Stimulated activated CD8-positive, alpha-beta memory T cell treated with anti-CD3 and anti-CD28 coated beads, Interleukin-7, amount 100 ng/mL, for 1 hour (primary cell): ENCODE measurements at places on chromosomes 4 and X.

DNA sequence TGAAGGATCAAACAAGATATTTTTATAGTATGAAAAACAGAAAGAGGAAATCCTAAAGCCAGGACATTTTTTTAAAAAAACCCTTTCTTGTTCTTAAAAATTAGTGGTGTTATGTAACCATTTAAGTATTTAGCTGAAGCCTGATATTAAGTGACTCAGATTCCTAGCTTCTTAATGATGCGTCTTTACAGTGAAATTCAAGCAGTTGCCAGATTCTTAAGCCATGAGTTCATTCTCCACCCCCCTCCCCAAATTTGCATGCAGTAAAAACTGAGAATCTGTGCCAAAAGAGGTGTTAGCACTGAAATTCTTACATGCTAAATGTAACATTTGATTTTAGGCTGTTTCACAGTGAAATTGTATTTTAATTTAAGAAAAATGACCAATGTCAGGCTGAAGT, 180.8 kb downstream of the RAPGEF2 start:
- no peak for DNase-seq

DNA sequence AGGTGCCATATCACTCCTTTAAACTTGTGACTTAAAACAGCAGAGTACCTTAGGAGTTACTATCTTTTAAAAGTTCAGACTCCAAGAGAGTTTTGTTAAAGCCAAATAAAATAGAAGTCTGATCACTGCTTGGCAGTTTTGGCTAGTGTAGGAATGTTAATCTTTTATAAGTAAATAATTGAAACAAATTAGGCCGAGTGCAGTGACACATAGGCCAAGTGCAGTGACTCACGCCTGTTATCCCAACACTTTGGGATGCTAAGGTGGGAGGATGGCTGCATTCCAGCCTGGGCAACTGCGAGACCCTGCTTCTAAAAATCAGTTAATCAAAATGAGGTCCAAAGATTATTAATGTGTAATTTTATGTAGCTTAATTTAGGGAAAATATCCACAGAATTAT, 37.2 kb downstream of the WDR44 start:
- DNase-seq: no peak

- no peak for DNase-seq
Measured at GRCh38 chrX:38803243-38803587, 2.0 kb downstream of the MID1IP1 start.

- no peak for DNase-seq
Measured at GRCh38 chr4:164484551-164484950, 269.4 kb upstream of the SMIM31 start.

DNA sequence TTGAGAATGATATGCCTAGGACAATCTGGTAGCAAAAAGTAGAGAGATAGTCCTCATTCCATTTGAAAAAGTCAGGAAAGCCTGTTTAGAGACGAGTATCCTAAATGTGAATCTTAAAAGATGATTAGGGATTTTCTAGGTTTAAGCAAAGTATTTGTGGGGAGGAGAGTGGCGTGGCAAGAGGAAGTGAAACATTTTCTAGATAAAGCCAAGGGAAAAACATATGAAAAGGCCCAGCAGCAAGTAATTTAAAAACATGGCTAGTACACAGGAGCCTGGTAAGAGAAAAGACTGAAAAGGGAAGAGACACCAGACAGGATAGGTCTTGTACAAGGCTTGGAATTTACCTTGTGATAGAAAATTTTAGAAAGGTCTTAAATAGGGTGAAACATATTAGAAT, 45.9 kb downstream of the CORIN start:
- DNase-seq: no peak

GRCh38 chr4:44632089-44632488, 19.3 kb downstream of the YIPF7 start:
- no peak for DNase-seq

GRCh38 chrX:119459181-119459580, 9.1 kb upstream of the SLC25A5 start:
- DNase-seq: no peak

GRCh38 chrX:139725720-139726119, 17.8 kb upstream of the MCF2 start:
- no peak for DNase-seq

DNA sequence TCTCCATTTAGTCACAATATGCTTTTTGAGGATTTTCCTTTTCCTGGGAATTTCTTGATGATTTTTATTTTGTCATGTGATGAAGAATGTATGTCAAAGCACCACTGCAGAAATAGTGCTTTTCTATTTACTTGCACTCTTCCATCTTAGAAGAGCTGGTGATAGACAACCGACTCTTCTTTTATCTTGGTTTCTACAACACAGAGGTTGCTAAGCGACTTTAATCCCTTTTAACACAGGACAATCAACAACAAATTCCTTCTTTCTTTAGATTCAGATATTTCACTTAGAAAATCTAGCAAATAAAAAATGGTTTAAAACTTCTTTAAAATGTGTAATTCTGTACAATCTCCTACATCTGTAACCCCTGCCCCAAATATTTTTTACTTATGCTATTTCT, 34.6 kb downstream of the TET2 start:
- DNase-seq: no peak

- DNase-seq: no peak
Measured at GRCh38 chr4:113339430-113339813, 290.0 kb downstream of the ANK2 start.

- no peak for DNase-seq
Measured at GRCh38 chrX:41121766-41122165, 36.5 kb downstream of the USP9X start.

- no peak for DNase-seq
Measured at GRCh38 chr4:141254326-141254725, 33.6 kb downstream of the ZNF330 start.

- no peak for DNase-seq
Measured at GRCh38 chr4:150240011-150240410, 161.8 kb downstream of the DCLK2 start.

DNA sequence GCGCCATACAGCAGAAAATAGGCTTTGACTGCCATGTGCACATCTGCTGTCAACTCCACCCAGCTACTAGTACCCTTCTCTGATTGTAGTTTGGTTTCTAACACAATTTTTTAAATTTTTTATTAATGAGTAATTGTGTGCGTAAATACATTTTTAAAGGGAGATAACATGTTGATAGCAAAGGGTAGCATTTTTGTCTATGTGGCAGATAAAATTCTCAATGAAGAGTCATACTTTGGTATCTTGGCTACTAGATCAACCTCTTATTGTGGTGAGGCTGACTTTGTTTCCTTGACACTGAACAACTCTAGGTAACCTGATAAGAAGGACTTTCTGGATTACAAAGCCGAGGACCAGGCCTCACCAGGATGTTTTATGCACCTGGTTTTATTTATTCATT, 9.5 kb downstream of the ADH4 start:
- DNase-seq: no peak

GRCh38 chr4:89364541-89364940, 56.9 kb upstream of the GPRIN3 start:
- DNase-seq: no peak

- DNase-seq: no peak
Measured at GRCh38 chrX:11097933-11098332, 13.2 kb upstream of the HCCS start.

DNA sequence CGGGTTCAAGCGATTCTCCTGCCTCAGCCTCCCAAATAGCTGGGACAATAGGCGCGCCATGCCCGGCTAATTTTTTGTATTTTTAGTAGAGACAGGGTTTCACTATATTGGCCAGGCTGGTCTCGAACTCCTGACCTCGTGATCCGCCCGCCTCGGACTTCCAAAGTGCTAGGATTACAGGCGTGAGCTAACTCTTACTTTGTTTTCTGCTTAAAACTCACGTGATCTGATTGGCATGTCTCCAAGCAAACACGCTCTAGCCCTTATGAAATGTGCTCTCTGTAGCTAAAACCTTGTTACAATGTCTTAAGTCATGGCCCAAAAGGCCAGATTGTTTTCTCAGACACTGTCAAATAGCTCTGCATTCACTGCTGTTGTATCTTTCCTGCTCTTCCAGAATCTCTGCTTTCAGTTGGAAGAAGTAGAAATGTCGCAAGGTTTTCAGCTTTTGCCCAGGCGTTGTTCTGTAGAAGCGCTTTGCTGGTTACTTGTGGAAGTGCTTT, 39.7 kb upstream of the OGT start:
- no peak for DNase-seq

DNA sequence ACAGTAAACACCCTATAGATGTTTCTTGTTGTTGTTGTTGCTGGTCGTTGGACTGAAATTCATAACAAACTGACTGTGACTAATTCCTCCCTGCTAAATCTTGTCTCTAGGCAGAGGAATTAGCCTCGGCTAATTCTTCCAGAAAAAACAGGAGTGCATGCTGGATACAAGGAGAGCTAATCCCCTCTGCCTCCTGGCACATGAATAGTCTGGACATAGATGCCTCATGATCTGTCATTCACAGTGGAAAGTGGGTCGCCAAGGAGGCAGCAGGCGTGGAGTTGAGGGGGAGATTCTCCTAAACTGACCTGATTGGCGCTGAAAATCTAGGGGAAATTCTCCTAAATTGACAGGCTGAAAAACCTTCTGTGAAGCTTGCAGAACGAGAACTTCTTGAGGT, 220.1 kb downstream of the DCTD start:
- DNase-seq: no peak

- DNase-seq: no peak
Measured at GRCh38 chr4:67714248-67714583, 13.3 kb upstream of the UBA6 start.

- DNase-seq: no peak
Measured at GRCh38 chr4:56671860-56672259, 9.2 kb downstream of the HOPX start.

DNA sequence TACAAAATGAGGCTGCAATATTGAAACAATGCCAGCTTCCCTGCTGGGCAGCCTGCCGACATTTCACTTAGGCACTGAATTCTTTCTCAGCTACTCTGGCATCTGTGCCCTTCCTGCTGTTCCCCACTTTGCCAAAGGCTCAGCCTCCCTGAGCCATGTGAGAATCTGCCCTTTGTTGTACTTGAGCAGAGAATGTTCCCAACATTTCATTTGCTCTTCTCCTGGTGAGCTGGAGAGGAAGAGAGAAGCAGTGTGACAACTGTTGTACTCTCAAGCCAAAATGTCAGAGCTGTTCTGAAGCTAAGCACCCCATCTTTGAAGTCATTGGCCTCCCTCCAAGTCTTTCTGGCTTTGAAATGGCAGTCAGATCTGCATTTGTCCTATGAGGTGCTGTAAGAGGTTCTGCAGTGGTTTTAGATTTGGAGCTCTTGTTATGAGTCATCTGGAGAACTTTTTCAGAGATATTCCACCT, 32.5 kb downstream of the LANCL3 start:
- no peak for DNase-seq

DNA sequence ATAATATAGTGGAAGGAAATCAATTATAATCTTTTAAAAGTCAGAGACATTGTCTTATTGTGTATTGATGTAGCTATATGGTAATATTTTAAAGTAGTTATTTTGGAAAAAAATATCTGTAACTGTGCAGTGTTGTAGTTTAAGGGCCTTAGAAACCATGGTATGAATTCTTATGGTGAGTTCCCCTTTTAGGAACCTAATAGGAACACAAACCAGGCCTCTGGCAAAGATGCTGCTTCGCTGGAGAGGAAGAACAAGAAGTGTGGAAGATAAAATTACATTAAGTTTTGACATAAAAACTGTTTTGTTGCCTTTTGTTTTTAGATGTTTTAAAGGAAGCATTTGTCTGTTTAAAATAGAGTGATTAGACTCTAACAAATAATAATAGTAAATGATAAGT, 10.9 kb upstream of the TMPRSS11D start:
- no peak for DNase-seq

DNA sequence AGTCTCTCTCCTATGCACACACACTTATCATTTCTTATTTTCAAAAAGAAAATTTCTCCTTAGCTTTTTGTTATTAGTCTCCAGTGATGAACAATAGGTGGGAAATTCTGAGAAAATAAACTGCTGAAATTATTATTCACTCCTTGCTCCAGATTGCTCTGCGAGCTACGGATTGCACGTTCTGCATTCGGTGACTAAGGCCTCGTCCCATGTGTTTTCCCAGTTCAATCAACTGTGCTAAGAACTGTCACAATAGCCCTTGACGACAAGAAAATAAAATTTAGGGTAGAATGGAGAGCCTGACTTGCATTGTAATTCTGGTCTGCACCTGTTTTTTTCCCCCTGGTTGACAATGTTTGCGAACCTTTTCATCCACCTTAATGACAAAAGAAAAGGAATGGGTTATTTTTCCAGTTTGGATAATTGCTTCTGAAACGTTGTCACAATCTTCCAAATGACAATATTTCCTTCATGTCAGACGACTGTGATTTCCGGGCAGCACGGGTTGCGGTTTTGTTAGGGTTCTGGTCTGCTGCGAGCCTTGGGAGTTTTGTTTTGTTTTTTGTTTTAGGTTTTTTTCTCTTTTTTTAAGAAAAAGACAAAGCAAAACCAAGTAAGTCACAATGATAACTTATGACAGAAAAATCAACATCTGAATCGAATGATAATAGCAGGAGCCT, 124.5 kb upstream of the NOCT start:
- no peak for DNase-seq

DNA sequence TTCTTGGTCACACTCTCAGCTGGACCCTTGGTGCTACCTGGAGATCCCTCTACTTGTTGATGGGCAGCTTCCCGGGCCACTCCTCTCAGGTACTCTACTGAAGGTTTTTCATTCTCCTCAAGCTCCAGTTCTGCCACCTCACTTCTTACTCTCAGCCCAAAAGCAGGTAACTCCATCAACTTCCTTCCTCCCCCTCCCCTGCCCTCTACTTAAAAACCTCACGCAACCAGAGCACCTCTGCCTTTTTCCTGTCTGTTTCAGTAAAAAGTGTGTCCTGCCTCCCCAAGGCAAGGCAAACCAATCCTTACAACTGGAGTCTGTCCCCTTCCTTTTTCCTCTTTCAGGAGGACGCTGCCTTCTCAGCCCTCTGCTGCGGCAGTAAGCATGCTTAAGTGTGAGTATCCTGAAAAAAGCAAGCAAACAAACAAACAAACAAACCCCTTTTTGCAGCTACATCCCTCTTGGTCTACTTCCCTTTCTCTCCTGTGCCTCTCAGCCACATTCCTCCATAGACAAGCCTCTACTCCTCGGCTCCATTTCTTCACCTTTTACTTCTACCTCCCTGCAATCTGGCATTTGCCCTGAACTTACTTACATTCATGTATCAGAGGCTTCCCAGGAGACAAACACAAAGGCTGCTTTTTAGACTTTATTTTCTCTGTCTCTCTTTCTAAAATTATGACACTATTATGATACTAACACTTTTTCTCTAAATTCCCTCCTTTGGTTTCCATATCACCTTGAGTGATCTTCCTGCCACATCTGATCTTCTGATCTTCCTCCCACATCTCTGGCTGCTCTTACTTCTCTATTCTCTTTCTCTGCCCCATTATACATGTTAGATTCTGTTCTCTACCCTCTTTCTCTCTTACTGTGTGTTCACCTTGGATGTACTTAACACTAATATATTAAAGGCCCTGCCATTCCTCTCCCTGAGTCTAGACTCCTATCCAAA, 5.4 kb downstream of the ALPK1 start:
- DNase-seq: no peak
